Neural progenitor cell (in vitro differentiated cells): ENCODE measurements at places on chromosomes 7 and 10.

DNA sequence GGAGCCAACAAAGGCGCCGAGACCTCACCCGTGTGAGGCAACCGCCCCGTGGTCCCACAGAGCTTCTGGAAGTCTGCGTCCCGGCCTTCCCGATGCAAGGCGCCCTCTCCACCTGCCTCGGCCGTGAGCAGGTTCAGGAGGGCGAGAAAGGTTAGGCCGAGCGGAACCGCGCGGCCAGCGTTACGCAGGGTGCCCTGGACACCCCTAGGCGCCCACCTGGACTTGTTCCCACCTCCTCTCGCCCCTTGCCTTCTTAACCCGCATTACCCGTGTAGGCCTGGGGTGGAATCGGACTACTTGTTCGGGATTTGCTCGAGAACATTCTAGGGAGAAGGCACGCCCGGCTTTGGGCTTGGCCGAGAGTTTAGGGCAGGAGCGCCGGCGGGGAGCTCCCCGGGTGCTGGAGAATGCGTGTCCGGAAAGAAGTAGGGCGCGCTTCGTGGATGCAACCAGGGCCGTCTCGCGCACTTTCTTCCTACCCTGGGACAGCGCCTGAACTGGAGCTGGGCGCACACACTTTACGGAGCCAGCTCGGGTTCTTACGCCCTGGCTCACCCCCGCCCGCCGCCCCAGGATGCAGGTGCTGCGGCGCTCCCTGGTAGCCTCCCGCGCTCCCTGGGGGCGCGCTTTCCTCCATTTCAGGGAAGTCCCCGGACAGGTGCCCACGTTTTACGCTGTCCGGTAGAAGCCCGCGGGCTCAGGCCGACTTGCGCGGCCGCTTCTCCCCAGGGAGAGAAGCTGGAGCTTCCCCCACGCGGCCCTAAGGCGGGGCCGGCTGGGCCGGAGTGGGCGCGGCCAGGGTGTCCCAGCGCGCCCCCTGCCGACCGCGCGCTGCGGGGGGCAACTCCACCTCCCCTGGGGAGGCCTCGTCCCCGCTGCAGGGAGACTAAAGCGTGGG, 74.5 kb downstream of the INSIG1 start:
- DNase-seq = peak; percentile 38

DNA sequence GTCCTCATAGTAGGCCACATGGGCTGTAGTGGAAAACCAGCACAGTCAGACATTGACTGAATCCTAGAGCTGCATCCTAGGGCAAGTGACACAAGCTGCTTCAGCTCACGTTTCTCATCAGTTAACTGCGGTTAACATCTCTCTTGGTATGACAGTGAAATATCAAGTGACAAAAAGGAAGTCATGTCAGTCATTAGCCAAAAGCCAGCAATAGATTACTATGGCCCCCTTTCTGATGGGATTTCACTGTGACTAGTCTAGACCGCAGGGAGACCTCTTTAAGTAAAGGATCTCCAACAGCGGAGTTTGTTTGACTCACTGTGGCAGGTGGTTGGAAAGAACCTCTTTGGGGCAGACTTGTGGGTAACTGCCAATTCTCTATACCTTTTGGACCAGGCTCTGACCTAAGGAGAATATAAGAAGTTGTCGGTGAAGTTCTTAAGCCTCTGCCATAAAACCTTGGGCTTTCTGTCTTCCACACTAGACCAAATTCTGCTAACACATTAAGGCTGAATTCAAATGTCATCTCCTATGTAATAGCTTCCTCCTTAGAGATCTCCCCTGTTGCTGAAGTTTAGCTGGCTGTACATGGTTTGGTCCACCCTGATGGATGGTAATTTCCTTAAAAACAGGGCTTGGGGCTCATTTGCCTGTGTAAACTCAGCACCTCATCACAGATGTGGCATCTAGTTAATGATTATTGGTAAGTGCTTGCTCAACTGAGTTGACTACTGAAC, 115.3 kb downstream of the SGMS1 start:
- no peak for DNase-seq

GRCh38 chr10:131896403-131896802, 4.4 kb upstream of the PPP2R2D start:
- DNase-seq = no peak

DNA sequence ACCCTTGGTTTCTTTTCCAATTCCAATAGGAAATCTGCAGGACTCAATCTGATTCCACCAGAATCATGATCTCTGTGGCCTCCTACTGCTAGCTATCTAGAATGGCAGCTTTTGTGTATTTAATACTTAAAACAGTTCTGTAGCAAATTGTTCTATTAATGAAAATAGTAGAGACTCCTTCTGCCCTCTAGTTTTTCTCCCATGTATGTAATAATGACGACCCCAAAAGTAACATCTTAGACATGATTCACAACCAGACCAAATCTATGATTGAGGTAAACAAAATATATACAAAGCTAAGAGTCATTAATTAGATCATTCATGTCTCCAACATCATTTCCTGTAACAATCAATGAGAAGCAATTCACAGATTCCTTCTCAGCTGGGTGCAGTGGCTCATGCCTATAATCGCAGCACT, 259.1 kb upstream of the MKLN1 start:
- DNase-seq = peak; percentile 13

- peak; percentile 24 for DNase-seq
Observed at GRCh38 chr7:69429911-69430383, 168.3 kb upstream of the AUTS2 start.

GRCh38 chr7:151704960-151705635, 171.8 kb downstream of the PRKAG2 start:
- peak; percentile 78 for DNase-seq

DNA sequence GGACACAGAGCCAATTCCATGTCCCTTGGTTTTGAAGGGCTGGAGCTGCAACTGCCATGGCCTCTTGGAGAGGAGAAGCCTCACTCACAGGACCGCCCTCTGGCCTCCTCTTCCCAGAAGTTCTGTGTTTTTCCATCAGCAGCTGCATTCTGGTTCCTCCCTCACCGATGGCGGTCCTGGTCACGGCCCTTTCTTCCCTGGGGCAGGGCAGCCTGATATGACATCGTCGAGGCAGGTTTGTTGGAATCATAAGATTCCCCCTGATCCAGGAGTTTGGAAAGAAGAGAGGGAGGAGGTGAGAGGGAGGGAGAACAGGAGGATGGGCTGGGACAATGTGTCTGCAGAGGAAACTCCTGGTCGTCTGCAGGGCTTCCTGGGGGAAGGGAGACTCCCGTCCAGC, 82.7 kb upstream of the PDZD8 start:
- no peak for DNase-seq
